HAP-1 (cell line): ENCODE measurements at places on chromosomes 7 and 10.

GRCh38 chr7:68547181-68547580, 1051.1 kb upstream of the AUTS2 start:
- no peak for DNase-seq

DNA sequence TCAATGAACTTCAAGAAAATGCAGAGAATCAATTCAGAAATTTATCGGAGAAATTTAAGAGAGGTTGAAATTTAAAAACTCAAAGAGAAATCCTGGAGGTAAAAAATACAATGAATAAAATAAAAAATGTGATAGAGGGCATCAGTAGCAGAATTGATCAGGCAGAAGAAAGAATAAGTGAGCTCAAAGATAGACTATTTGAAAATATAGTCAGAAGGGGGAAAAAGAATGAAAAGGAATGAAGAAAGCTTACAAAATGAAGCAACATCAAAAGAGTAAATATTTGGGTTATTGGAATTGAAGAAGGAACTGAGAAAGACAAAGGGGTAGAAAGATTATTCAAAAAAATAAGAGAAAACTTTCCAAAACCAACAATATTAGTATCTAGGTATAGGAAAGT, 291.4 kb downstream of the SH2D4B start:
- no peak for DNase-seq

GRCh38 chr7:68529221-68529620, 1069.1 kb upstream of the AUTS2 start:
- DNase-seq = no peak

DNA sequence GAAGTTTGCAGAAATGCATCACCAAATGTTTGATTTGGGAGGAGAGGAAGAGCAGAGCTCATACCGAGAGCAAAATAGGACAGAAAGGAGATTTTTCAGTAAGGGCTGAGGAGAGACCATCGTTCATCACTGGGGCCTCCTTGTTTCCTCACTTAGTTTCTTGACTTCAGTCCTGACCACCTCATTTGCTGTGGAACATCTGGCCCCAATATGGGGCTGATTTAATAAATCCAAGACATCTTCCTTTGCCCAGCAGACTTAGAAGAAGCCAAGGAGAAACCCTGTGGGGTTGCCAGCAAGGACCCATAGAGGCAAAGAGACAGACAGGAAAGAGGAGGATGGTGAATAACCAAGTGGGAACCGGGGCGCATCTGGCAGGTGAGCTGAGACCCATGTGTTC, 60.4 kb downstream of the CHST3 start:
- DNase-seq = no peak

- no peak for DNase-seq
Measured at GRCh38 chr7:101818287-101819071, 1.1 kb downstream of the CUX1 start.

- no peak for DNase-seq
Measured at GRCh38 chr7:68868978-68869377, 729.3 kb upstream of the AUTS2 start.

- DNase-seq = peak; percentile 19
Measured at GRCh38 chr10:59805014-59805413, 51.8 kb upstream of the MRLN start.

- DNase-seq = no peak
Measured at GRCh38 chr7:106608661-106609060, 52.3 kb downstream of the CCDC71L start.

GRCh38 chr10:121683366-121683765, 85.1 kb upstream of the FGFR2 start:
- DNase-seq = no peak

- DNase-seq = no peak
Measured at GRCh38 chr7:19296617-19297016, 151.4 kb upstream of the FERD3L start.

DNA sequence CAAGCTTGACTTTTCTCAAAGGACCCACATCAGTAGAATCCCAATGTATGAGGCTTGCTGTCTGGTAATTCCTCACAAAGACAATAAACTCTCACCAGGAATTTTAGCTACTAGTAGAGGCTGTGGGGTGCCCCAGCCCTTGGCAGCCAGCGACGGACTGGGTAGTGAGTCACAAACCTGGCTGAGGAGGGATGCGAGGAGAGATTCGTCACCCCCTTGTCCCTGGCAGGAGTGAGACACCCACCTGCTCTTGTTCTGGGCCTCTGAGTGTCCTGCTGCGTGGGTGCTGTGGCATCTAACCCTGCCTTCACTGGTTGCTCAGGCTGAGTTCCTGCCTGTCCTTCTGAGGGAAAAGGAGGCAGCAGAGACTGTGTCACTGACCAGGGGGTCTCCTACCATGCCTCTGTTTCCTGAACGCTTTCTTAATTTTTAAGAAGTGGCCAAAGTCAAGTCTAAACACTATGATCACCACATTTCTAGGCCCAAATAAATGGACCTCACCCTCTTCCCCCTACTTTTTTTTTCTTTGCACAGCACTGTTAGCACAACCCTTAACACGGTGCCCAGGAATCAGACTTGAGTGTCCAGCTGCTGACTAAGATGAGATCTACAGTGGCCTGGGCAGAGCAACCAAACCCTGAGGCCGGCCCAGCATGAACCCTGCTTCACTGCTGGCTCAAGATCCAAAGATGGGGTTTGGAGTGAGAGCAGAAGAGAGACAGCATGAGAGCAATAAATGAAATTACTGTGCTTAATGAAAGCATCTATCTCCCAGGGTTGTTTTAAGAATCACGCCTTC, 146.4 kb downstream of the ANLN start:
- no peak for DNase-seq

- DNase-seq = no peak
Measured at GRCh38 chr7:149720372-149721083, 52.9 kb downstream of the ZNF467 start.

- no peak for DNase-seq
Measured at GRCh38 chr10:3336673-3337293, 164.2 kb upstream of the PITRM1 start.

DNA sequence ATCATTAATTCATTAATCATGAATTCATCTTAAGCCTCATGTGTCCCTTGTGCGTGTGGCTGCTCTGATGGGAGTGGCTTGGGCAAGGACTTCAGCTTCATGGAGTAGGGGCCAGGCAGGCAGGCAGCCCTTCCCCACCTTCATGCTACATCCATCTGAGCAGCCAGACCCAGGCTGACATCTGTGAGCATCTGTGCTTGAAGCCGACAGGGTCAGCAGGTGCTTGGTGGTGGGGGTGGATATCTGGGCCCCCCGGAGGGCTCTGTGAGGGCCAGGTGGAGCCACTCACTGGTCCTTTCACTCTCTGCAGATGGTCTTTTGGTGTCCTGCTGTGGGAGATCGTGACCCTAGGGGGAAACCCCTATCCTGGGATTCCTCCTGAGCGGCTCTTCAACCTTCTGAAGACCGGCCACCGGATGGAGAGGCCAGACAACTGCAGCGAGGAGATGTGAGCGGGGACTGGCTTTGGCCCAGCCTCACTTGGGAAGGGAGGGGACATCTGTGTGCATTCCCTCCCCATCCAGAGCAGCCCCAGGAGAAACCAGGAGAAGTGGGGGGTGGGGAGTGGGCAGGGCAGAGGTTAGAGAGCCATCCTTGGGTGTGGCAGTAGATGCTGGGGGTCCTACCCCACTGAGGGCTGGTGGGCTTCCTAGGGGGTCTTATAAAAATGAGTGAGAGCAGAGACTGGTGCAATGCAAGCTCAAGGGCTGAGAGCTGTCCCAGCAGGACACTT, 14.7 kb upstream of the CSGALNACT2 start:
- peak; percentile 2 for DNase-seq

- no peak for DNase-seq
Measured at GRCh38 chr10:4107285-4107851, 322.4 kb upstream of the KLF6 start.

GRCh38 chr10:116237970-116238369, 35.0 kb downstream of the GFRA1 start:
- DNase-seq = no peak

GRCh38 chr10:1268831-1269230, 212.6 kb downstream of the WDR37 start:
- DNase-seq = no peak

DNA sequence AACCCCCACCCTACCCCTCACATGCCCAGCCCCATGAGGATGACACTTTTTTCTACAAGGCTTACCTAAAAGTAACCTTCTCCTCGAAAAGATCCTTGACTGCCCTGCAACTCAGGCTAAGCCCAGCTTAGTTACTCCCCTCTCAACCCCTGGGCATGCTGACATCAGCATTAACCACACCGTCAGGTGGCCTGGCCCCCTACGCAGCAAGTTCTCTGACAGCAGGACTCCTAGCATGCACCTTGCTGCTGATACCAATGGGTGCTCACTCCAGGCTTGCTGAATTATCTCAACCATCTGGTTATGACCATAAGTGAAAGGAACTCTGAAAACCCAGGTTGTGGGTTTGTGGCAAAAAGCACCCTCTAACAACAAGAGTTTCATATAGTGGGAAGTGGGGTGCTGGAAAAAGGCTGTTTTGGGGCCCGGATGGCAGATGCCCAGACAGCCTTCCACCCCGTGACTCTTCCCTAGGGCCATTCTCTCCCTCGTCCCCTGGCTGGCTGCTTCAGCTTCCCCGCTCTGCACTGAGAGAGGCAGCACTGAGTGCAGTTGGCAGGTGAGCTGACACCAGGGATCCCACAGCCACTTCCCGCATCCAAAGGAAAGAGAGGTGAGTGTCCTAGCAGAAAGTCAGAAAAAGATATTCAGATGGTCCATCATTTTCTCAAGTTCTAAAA, 518.9 kb downstream of the KCNMA1 start:
- DNase-seq = no peak

GRCh38 chr7:123539871-123540270, 5.5 kb upstream of the IQUB start:
- no peak for DNase-seq

- DNase-seq = no peak
Measured at GRCh38 chr10:52459097-52459496, 145.0 kb downstream of the DKK1 start.

DNA sequence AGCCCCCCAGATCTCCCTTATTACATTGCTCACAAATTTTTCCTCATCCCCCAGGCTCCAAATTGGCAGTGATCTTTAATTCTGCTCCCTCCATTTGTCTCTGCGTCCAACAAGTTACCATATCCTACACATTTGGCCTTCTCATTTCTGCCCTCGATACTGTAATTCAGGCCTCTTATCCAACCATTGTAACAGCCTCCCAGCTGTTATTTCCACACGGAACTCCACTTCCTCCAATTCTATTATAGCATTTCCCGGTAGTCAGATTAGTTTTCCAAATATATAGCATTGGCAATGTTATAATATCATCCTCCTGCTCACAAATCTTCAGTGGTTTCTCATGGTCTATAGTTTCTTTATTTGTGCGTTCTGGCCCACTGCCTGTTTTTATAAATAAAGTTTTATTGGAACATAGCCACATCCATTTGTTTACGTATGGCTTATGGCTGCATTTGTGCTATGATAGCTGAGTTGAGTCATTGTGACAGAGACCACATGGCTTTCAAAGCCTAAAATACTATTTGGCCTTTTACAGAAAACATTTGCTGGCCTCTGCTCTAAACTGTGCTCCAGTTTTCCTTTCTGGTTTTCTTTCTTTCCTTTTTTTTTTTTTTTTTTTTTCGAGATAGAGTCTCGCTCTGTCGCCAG, 126.5 kb upstream of the ZNF438 start:
- DNase-seq = no peak

GRCh38 chr10:6721480-6721879, 141.4 kb upstream of the PRKCQ start:
- DNase-seq = no peak

GRCh38 chr10:60718886-60719285, 59.4 kb upstream of the CDK1 start:
- DNase-seq = no peak

DNA sequence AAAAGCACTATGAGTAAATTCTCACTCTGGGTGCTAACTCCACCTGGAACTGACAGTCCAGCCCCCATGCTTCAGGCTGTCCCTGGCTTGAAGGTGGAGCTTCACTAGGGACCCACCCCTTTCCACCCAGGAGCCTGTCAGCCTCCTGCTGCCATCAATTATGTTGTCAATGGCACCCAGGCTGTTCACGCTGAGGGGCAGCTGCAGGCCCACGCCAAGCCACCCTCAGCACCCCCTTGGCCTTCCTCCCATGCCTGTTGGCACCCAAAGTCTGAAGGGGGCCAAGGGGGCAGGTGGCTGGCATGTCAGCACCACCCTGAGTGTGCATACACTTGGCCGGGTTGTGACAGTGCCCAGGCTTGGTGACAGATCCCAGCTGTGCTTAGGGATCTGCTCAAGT, 149.3 kb downstream of the NXPH1 start:
- DNase-seq = no peak

- DNase-seq = peak; percentile 46
Measured at GRCh38 chr7:142300689-142301088, 42.8 kb upstream of the PRSS58 start.

DNA sequence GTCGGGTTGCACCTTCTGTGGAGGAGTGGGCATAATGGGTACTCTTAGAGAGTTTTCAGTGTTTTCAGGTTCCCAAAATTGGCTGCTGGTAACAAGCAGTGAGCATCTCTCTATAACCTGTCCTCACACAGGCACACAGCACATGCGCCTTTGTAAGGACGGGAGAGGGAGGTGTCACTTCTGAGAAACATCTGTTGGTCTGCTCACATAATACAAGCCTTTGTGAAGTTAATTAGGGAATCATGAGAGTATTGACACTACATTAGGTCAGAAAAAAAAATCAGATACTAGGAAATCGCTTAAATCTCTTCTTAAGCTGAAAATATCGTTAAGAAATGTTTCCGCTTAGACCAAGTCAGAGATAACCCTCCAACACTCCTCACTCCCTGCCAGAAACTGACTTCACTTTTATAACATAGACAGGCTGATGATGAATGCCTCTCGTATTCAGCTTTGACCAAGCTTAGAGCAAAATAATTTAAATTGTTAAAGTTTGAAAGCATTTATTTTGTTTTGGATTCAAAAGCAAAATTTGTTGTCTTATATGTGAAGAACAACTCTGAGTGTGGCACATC, 769.7 kb downstream of the TNS3 start:
- no peak for DNase-seq

DNA sequence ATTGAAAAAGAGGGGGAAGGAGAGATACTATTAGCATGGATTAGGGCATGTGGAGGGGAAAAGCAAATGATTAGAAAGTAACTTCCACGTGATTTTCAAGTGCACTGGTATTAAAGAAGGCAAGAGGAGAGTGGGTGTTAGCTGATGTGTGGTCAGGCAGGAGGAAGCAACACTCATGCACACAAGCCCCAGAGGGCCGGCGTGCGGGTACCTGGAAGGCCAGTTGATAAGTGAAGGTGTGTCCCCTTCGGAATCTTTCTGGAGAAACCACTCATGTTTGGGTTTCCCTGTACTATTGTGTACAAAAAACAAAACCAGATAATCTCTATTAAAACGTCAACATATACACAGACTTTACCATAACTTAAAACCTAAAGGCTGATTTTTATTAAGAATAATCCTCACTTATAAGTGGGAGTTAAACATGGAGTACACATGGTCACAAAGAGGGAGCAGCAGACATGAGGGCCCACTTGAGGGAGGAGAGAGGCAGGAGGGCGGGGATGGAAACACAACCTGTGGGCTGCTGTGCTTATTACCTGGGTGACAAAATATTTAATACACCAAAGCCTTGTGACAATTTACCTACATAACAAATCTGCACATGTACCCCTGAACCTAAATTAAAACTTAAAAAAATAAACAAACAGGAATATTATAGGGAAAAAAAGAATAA, 98.9 kb downstream of the SVIL start:
- DNase-seq = no peak
